Heart left ventricle (tissue), 16 donors: ENCODE measurements at places on chromosomes 5 and 9. TPM values are rescaled to one million over a fixed set of nuclear protein-coding genes. Genes with fewer than 3 reads are reported as not detected.

DNA sequence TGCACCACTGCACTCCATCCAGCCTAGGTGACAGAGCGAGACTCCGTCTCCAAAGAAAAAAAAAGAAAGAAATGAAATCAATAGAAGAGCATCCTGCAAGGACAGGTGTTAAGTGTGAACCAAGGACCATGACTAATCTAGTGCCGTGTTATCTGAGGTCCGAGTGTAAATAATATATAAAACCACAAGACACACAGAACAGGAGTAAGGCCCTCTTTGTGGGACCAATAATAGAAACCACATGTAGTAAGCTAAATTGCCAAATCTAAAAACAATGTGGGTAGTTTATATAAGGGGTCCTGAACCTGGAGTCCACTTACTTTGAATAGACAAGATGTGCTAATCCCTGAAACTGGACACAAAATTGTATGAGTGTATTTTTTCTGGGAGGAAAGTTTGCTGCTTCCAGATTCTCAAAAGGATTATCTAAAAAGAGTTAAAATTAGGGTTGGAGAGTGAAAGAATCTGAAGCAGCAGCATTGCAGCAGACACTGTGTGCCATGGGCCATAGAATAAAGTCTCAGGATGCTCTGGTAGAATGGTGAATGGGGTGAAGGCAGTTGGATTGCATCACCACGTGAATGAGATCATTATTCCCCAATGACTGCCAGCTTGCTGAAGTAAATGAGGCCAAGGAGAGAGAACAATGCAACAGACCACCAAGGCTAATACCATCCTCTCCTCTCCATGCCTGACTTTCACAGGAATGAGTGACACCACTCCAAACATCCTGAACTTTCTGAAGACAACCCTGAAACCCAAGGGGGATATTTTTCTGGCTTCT lies 222.7 kb downstream of the DCP2 start:
- DNase-seq: no peak

NUTM2G gene
- not detected for total RNA-seq

- DNase-seq: peak; percentile 82
Measured at GRCh38 chr5:134545070-134545868, 19.8 kb downstream of the JADE2 start.

PLK2 gene
- 100 TPM for total RNA-seq

DNA sequence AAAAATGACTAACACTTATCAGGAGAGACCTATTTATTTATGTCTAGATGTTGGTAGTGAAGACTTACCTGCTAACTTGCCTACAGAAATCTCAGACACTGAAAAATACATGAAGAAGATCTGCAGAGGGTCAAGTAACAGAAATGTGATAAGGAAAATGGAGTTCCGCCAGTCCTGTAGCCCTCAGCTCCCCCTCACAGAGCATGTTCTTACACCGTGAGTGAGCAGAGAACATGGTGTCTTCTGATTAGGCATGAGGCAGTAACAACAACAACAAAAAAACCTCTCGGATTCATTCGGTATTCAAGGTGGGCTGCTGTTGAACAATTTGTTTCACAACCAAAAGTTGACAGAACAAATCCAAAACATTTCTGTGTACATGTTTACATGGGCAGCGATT lies 162.0 kb upstream of the SNX2 start:
- no peak for DNase-seq

SPINK1 gene
- total RNA-seq: not detected

DNA sequence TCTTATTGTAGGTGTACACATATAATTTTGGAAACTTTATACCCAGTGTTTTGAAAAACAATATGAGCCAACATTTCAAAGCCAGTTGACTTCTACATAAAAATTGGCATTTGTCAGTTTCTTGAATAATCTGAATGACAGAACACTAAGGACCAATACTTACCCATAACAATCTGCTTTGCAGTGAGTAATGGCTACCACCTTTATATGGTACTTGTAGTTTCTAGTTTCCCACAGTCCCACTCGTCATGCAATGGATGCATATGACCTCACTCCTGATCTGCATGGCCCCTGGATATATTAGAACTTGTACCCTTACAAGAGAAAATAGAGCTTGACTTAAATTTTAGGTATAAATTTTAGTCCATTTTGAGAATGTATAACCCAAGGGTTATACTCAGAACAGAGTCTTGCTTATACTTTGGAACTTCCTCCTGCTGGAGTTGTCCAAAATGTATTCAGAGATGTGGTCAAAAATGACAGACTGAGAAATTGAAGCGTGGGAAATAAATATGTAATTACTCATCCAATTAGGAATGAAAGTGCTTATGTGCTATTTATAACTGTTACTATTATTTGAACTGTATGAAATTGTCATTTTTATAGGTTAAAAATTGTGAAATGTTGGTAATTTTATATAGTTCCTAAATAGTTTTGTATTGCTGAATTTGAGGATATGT lies 19.5 kb downstream of the XRCC4 start:
- DNase-seq: no peak

GRCh38 chr5:173719731-173720082 lies 103.3 kb upstream of the BOD1 start:
- DNase-seq: no peak

GRCh38 chr5:123949807-123950340 lies 437.9 kb downstream of the CSNK1G3 start:
- DNase-seq: no peak

CFAP157 gene
- total RNA-seq: not detected

DNA sequence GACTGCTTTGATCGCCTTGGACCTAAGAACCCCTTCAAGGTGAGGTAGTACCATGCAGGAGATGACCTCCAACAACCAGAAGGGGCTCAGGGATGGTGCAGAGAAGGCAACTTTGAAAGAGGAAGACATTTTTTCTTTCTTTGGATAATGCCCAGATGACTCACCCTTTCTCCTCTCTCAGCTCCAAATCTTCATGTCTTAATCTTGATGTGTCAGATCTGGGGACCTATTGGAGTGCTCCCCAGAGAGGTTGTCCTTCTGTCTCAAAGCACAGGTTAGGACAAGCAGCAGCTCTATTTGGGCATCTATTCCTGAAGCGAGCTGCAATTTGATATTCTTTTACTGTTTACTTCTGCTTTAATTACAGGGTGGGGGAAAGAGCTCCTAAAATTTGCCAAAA lies 229.9 kb upstream of the MAP3K1 start:
- no peak for DNase-seq

DNA sequence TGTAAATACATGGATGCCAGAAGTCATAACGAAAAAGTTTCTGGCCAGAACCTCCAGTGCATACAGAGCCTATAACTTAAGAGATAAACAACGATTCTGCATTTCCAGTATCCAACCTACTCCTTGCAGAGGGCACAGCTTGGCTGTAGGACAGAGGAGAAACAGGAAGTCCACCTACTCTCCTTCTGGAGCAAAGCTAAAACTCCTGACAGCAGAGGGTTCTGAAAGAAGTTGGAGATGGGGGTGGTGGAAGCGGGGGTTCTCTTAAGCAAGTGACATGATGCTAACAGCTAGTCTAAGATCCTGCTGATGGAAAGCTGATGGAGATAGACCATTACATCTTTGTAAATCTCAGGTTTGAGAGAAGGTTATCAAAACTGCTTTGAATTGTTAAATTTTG lies 35.5 kb upstream of the CTNNAL1 start:
- DNase-seq: no peak

C9orf153 gene
- total RNA-seq: not detected

DNA sequence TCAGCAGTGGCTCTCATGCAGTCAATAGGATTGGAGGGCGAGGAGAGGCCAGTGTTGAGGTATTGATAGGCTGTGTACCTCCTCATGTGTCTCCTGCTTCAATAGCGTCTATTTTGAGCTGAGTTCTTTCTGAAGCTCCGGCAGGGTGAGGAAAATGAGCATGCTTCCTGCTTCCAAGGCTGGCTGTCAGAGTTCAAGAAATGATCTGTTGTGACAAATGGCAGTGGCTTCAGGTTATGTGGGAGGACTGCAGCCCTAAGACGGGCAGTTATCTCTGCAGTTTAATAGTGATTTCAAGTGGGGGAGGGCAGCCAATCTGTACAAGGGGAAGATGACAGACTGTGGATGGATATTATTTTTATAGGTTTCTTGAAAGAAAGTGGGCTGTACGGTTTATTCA lies 54.0 kb upstream of the CXCL14 start:
- DNase-seq: no peak

LMX1B gene
- 0.36 TPM for total RNA-seq

- DNase-seq: no peak
Measured at GRCh38 chr5:177393206-177393765, 7.2 kb downstream of the PFN3 start.

GRCh38 chr5:74595143-74595925 lies 45.2 kb downstream of the ENC1 start:
- no peak for DNase-seq

DNA sequence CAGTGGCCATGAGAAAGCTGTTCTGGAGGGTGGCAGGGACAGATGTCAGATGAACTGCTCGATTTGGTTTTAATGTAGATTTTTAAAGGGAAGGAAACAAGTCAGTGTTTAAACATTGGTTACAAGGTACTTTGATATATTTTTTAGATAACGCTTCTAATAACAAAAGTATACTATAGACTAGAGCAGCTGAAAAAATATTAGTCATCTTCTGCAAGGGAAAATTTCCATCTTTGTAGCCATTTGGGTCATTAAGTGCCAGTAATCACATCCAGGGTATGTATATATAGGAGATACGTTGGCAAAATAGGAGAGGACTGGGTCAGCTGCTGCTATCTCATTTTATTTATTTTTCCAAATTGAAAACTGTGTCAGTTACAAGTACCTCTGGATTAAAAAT lies 69.0 kb downstream of the SV2C start:
- DNase-seq: no peak

- DNase-seq: no peak
Measured at GRCh38 chr5:136615251-136616119, 250.1 kb upstream of the TRPC7 start.

GRCh38 chr9:35035851-35036701 lies 36.3 kb downstream of the VCP start:
- peak; percentile 63 for DNase-seq

DNA sequence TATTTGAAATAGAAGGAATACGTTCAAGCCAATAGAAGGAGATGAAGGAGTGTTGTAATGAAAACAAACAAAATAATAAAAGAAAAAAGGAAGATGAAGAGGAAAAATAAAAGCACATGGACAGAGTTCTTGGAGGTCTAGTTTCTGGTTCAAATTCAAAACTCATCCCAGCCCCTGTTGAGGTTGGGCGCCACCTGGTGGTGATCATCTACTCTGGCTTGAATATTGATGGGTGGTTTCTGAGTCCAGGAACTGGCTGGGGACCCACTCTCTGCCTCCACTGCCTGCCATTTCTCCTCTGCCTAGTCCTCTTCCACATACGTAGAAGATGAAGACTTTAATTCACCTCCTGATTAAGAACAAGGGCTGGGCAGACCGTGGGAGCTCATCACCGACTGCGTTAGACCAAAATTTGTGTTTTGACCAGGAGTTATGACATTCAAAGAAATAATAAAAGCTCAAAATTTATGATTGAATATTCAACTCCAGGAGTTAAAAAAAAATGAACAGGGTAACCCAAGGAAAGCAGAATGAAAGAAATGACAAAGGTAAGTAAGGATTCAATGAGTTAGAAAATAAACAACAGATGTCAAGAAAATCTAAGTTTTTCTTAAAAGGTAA lies 99.0 kb upstream of the SLC1A3 start:
- peak; percentile 81 for DNase-seq

MRRF gene
- 33.8 TPM for total RNA-seq

MYMK gene
- not detected for total RNA-seq

GRCh38 chr9:99925541-99925940 lies 19.1 kb downstream of the STX17 start:
- DNase-seq: no peak

DNA sequence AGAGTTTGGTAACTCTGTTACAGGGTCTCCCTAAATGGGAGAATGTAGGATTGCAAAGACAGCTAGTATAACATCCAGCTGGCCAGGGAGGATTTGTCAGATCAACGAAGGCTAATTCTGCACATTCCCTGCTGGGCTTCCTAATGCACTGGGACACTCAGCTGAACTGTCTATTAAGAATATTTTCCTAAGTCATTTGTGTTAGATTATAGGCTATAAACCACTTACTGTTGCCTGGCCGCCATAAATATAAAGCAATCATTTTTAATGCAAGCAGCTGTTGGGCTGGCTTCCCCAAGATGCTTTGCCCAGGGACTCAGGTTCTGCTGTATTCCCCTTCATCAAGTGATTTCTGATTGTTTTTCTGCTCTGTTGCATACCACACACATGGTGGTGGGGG lies 35.3 kb upstream of the SLIT3 start:
- DNase-seq: no peak

DNA sequence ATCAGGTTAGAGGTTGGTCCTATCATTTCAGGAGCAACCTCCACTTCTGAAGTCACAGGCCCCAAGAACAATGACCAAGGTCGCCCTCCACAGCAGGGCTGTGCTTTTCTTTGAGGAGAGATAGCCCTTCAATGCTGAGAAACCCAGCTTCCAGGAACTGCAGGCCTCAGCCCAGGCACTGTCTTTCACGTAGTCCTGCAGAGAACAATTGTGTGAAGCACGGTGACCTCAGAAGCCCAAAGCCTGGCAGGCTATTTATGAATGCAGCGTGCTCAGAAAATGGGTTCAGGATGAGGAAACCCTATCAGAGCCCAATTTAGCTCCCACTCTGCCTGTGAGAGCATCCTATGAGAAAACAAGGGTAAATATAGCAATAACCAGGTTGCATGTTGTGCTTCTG lies 388.3 kb downstream of the PLK2 start:
- peak; percentile 76 for DNase-seq

ADAMTS6 gene
- 4.3 TPM for total RNA-seq

DNA sequence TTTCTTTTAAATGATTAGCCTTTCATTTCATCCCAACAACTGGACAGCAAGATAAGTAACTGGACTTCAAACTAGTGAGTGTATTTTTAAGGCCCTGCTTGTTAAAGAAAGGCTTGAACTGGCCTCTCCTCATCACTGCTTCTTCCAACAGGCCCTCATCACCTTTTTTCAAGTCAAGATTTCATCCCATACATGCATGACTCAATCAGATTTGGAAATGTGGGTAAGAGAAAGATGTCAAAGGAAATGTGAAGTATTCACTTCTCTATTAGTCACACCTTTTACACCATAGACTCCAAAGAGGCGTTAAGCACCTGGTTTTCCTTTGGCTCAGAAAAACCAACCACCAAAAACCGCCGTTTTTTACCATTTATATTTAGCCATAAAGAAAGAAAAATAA lies 4.9 kb downstream of the NR4A3 start:
- no peak for DNase-seq

GRCh38 chr5:122639033-122639432 lies 135.8 kb upstream of the SNX2 start:
- DNase-seq: no peak

DNA sequence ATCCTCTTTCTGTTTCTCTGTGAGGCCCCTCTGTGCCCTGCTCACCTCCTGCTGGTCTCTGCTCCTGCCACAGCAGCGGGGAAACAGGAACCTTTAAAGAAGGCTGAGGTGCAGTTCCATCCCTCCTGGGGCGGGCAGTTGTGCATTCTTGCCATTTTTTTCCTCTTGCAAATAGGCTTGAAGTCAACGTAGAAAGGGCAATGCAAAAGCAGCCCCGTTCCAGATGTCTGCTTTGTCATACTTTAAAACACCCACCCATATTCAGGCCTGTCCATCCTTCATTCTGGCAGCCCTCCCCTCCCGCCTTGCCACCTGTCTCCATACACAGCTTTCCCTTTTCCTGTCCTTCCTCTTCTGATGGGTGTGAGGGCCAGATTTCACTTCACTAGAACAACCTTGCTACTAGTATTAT lies 65.4 kb upstream of the KLF9 start:
- DNase-seq: no peak

GRCh38 chr5:16690243-16690852 lies 73.6 kb upstream of the RETREG1 start:
- no peak for DNase-seq

EIF4E1B gene
- not detected for total RNA-seq

- DNase-seq: peak; percentile 78
Measured at GRCh38 chr5:150065346-150065745, 21.0 kb downstream of the CSF1R start.

GRCh38 chr5:108415726-108416125 lies 33.8 kb upstream of the FBXL17 start:
- DNase-seq: no peak
